ENCODE measurements at places on chromosomes 1 and 21.

DNA sequence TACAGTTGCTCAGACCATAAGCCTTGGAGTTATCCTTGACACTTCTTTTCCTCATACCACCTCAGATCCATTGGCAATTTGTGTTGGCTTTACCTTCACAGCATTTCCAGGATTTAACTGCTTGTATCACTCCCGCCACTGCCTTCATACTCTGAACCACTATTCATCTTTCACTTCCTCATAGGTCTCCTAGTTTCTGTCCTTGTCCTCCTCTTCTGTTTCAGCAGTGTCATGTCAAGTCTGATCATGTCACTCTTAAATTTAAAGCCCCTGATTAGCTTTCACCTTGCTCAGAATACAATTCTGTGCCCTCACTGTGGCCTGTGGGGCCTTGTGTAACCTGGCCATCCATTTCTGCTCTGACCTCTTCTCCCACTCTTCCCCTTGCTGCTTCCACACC, 34.7 kb upstream of the C1orf115 start:
- no peak for DNase-seq

GRCh38 chr1:185376840-185377635, 60.0 kb upstream of the IVNS1ABP start:
- DNase-seq: peak; percentile 67

- peak; percentile 94 for DNase-seq
Observed at GRCh38 chr21:37564341-37564923, 197.9 kb downstream of the DYRK1A start.

GRCh38 chr1:67551375-67551774, 121.2 kb upstream of the SERBP1 start:
- no peak for DNase-seq

DNA sequence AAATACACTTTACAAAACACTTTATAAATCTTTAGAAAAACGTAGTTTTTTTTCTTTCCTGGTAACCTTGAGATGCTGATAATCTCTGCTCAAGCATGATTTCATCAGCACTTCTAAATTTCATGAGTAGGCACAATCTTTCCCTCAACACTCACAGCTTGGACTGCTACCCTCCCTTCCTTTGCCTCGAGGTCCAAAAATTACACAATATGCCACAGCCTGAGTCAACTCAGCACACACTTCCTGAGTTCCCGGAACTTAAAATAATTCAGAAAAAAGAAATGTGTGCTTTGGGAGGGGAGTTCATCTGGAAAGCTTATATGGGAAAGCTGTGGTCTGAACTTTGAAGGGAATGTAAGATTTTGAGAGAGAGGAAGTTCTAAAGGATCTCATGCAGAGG, 5.9 kb downstream of the CLCA2 start:
- peak; percentile 84 for DNase-seq

GRCh38 chr1:24380508-24380907, 33.1 kb downstream of the STPG1 start:
- DNase-seq: no peak

DNA sequence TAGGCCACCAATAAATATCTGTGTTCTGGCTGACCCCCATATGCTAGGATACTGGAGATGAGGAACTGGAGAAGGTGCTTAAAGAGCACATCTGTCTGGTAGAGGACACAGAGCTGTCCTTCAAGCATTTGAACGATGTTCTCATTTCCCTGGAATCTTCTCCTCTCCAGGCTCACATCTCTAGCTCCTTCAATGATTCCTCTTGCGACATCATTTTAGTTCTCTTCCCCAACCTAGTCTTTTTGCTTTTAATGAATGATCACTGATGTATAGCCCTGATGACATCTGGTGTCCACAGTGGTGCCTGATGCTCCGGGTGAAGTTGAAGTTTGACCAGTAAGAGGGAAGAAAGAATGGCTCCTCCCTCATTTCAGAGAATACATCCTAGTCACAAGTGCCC, 80.8 kb upstream of the UBE2U start:
- DNase-seq: no peak

GRCh38 chr1:116334015-116334547, 39.0 kb upstream of the ATP1A1 start:
- no peak for DNase-seq

DNA sequence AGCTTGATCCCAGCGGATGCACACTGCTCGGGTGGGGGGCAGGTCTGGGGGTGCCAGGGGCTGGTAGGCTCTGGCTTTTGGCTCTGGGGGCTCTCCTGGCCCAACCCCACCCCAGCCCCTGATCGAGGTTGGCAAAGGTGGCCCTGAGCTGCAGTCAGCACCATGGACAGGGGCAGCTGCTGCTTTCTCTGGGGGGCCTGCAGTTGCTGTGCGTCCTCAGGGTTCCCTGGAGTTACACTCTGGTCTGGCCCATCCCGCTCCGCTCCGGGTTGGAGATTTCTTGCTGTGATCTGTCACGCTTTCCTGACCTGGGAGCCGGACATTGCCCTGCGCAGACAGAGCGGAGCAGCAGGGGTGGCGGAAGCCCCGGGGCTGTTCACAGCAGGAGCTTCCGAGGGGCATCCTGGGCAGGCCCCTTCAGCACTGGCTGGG, 8.0 kb upstream of the PLCH2 start:
- no peak for DNase-seq

GRCh38 chr1:24138476-24139221, 4.3 kb downstream of the IL22RA1 start:
- DNase-seq: no peak

- no peak for DNase-seq
Observed at GRCh38 chr1:109341944-109342930, 35.4 kb upstream of the MYBPHL start.

- no peak for DNase-seq
Observed at GRCh38 chr1:246515390-246516005, 8.4 kb upstream of the SMYD3 start.

DNA sequence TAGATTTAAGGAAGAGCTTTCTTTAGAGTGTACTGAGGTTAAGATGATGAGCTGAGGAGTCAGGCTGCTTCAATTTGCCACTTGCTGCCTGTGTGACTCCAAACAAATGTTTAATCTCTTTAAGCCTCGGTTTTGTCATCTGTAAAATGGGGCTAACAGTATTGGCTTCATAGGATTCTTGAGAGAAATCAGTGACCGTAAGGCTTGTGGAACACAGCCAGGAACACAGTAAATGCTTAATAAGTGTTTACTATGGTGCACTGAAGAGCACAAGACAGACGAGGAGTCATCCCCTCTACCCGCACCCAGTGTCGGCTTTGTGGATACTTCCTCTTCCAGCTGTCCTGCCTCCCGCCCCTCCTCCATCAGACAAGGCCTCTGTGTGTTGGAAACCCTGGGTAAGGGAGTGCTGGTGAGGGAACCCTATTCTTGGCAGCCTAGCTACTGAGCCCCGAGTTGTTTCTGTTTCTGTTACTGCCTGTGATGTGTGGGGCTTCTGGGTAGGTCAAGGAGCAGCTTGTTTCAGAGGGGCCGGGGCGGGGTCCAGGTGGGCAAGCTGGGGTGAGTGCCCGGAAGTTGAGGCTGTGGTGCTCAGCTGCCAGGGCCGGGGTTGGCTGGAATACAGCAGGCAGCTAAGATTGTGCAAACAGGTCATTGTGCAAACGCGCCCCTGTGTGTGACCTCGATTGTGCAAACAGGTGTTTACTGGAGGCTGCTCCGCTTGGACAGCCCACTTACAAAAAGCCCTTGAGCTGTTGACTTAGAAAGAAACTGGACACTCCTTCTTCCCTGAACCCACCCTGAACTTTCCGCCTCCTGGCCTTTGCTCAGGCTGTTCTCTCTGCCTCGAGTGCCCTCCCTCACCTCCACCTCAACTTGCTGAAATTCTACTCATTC, 4.0 kb upstream of the CSF3R start:
- DNase-seq: no peak
